SK-N-SH treated with all-trans-retinoic acid at 6 μM for 48 hours (cell line): ENCODE measurements at places on chromosomes 11 and 22.
A peak's percentile ranks its signal among the peaks of the same experiment; 100 is the strongest.

DNA sequence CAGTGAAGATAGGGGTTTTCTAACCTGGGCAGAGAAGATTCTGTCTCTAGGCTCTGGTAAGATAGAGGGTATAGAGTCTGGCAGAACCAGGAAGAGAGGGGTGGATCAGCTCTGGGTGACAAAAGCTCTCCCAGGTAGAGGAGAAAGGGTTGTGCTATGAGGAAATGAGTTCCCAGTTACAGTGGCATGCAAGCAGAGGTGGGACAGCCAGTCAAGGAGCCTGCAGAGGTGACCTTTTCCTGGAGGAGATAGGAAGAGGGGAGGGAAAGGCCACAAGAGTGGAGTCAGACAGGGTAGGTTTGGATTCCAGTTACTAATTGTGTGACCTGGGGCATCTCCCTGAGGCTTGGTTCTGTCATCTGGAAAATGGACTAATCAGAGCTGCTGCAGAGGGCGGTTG is 3.4 kb upstream of the CAPN5 start:
- no peak for ATAC-seq

DNA sequence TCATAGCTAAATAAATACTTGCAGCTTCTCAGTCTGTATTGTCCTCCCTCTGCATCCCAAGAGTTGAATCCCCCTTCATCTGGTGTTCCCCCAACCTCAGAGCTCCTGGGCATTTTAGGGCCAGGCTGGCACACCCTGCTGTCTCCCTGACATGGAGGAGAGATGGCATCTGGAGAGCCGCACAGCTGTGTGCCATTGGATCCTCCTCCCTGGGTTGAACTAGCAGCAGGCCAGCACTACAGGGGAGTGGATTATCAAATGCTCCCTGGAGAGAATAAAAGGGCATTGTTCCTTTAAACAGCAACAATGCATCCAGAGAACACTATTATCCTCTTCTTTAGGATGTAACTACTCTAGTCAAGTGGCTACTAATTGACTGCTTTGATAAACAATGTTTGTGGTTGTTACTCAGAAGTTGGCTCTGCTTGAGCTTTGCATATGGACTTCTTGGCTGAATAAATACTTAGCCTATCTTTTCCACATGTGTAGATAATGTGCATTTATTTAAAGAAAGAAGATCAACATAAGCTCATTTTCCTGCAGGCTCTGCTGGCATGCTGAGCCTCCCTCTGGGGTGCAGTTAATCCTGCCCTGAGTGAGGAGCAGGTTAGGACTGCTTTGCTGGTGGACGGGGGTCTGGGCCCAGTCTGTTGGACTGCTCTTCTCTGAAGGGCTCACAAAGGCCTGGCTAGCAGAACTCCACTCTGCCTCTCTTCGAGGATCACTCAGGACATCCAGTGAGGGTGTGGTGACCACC is 897.2 kb downstream of the TBC1D22A start:
- ATAC-seq = no peak

- ATAC-seq = no peak
These were observed 15.0 kb upstream of the ZDHHC13 start for GRCh38 chr11:19101796-19102520.

DNA sequence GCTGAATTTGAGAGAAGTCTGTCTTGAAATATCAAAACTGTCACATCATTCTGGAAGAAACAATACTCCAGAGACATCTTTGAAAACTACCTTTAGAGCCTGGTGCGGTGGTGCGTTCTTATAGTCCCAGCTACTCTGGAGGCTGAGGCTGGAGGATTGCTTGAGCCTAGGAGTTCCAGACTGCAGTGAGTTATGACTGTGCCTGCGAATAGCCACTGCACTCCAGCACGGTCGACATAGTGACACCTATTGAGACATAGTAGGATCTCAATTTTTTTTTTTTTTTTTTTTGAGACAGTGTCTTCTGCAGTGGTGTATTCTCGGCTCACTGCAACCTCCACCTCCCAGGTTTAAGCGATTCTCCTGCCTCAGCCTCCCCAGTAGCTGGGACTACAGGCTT is 11.5 kb upstream of the AIFM3 start:
- no peak for ATAC-seq

GRCh38 chr22:48182031-48182430 is 1419.6 kb downstream of the TBC1D22A start:
- no peak for ATAC-seq

DNA sequence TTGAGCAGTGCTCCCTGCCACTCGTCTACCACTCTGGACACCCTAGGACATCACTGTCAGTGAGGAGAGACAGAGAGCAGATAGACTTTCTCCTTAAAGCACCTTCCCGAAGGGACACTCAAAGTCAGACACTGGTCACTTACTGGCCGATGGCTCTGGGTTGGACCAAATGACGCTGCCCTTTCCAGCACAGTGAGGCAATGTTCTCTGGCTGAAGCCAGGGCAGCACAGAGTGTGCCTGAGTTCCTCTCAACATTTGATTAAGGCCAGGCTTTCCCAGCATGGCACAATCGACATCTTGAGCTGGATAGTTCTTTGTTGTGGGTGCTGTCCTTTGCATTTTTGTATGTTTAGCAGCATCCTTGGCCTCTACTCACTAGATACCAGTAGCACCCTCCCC is 206.2 kb downstream of the CSNK2A3 start:
- no peak for ATAC-seq

DNA sequence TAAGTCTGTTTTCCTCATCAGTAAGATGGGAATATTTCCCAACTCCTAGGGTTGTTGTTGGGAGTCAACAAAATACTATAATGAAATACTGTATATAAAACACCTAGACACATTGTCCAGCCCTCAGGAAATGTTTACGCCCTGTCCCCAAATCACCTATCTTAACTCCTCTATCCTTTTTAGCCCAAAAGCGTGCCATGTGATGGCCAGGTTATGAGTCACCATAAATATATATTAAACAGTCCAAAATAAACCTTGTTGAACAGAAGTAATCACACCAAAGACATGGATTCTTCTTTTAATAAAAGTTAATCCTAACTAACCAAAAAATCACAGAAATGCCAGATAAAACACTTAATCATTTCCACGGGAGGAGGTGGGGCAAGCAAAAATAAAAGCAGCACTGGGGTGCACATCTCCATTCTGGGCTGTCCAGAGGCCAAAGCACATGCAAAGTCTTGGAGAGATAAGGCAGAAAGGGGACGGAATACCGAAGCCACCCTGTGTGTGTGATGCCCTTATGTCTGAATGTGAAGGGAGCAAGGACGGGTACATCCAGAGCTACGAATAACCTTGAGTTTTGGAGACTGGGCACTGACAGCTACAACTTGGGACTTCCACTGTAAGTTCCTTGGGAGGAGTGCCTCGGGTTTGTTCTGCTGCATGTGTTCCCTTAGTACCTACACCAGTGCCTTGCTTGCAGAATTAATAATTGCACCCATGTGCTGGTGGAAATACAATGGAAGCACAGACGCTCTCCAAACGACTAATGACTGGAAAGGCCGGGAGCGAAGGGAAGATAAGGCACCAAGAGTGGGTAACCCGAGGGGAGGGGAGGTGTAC is 1.1 kb downstream of the OSBP start:
- ATAC-seq = no peak

DNA sequence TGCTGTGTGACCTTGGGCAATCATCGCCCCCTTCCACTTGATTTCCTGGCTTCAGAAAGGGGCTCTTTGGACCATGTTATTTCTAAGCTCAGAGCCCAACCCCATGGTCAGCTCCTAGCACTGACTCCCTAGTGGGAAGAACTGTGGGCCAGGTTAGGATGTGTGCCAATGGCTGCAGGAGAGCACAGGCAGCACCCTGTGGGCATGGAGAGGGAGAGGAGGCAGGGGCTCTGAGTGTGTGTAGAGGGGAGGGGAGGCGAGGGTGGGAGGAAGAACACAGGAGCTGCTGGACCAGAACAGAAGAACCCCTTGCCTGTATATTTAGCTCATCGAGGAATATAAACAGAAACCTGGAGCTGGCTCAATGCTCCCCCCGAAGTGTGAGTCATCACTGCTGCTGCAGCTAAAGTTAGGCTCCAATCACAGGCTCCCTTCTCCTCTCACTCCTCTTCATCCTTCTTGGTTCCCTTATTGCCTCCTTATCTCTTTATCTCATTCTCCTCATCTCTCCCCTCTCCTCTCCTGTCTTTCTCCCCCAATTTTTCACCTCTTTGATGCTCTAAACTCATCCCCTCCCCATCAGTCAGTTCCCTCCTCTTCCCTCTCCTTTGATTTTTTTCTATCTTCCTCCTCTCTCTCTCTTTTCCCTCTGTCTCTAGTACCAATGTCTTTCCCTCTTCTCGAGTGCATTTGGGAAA is 14.5 kb upstream of the RPS19BP1 start:
- peak; percentile 66 for ATAC-seq

DNA sequence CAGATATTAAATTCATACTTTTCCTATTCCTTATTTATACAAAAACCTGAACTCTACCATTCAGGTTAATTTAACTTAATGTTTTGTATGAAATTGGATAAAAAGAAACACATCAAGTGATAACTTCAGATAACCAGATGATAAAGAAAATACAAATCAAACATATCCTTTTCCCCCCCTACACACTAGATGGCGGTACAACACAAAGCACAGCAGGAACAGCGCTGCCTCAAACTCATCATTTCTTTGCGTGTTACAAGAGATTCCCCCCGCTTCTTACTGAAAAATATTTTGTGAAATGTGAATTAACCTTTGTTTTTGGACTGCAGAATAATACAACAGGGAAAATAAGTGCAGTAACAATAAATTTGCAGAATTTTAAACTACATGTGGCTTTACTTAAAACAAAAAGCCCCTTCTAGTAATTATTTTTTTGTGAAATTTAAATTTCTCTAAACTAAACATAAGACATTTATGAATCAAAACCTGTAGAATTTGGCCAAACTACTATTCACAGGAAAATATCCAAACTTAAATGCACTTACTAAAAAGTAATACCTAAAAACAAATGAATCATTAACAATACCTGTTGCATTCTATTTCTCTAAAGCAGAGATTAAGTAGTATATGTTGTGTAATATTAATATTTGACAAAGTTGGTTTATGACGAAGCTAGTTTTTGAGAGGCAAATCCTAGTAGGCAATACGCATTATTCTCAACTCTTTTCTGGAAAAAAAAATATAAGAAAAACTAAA is 74.4 kb downstream of the ARHGAP32 start:
- ATAC-seq = peak; percentile 73

- ATAC-seq = no peak
These were observed 18.9 kb downstream of the SHISAL1 start for GRCh38 chr22:44293876-44294275.

DNA sequence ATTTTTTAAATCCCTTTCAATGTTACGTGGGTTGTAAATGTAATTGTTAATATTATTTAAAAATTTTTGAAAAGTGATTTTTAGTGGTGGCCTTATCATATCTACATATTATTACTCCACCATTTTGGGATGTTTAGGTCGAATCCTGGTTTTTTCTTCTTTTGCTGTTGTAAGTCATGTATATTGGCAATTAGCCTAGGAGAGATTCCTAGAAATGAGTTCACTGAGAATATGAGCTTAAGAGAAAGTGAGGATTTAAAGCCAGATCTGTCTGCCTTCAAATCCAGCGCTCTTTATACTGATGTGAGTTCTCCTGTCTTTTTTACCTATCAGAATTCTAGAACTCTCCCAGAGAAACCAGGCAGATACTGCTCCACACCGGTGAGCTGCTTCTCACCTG is 56.1 kb downstream of the PTPRJ start:
- ATAC-seq = peak; percentile 44

GRCh38 chr22:39935612-39936011 is 24.6 kb upstream of the TMA7B start:
- ATAC-seq = no peak
